Activated T-cell treated with anti-CD3 and anti-CD28 coated beads, Interleukin-2, amount 50 U/mL, for 72 hours (primary cell): ENCODE measurements at places on chromosomes 7 and 10. TPM values are rescaled to one million over a fixed set of nuclear protein-coding genes. Genes with fewer than 3 reads are reported as not detected.

Gene RPEL1
- 0.12 TPM for total RNA-seq

Gene PTN
- not detected for total RNA-seq

DNA sequence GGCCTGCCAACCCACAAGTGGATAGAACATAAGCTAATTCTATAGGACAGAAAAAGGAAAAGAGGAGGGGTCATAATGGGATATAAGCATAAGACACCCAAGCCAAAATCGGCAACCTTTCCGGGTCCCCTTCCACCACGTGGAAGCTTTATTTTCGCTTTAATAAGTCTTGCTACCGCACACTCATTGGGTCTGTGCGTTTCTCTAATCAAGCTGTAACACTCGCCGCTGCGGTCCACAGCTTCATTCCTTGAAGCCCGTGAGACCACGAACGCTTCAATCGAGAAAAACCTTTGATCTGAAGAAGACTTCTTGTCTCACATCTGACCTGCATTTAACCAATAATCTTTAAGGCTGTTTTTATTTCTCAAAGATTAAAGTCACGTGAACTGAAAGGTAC, 35.8 kb upstream of the HECW1 start:
- DNase-seq = no peak

DNA sequence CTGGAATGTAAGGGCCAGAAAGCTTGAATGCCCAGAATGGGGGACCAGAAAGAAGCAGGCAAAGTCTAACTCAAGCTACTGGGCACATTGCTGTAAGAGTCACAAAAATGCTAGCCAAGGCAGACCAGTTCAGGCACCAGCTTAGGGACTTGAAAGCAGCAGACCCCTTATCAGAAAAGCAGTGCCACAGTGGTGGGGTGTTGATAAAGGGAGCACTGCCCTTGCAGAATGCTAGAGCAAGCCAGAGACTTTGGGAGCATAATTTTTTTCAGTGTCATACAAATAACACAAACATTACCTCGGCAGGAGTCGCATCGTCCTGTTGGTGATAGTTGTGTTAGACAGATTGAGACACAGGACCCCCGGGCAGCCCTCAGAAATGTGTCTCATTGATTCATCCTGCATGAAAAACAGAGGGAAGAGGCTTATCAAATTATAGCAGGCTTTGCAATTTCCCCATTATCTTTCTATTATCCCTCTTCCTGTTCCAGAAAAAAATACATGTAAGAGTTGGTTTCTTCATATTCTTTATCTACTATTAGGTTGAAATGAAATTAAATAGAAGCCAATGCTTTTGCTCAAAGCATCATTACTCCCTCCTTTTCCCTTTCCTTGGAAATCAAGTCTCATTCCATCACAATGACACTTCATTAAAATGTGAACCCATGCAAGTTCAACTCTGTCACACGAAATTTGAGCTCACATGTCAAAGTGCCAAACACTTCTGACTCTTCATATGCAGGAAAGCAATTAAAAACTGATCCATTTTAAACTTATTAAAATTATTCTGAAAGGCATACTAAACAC, 13.4 kb downstream of the LRRC17 start:
- no peak for DNase-seq
